SJSA1 (cell line): ENCODE measurements at places on chromosomes 13 and 19.

- no peak for DNase-seq
Observed at GRCh38 chr19:23281663-23282276, 31.6 kb upstream of the ZNF724 start.

GRCh38 chr13:45103449-45103848 lies 16.9 kb upstream of the GTF2F2 start:
- DNase-seq, result no peak

DNA sequence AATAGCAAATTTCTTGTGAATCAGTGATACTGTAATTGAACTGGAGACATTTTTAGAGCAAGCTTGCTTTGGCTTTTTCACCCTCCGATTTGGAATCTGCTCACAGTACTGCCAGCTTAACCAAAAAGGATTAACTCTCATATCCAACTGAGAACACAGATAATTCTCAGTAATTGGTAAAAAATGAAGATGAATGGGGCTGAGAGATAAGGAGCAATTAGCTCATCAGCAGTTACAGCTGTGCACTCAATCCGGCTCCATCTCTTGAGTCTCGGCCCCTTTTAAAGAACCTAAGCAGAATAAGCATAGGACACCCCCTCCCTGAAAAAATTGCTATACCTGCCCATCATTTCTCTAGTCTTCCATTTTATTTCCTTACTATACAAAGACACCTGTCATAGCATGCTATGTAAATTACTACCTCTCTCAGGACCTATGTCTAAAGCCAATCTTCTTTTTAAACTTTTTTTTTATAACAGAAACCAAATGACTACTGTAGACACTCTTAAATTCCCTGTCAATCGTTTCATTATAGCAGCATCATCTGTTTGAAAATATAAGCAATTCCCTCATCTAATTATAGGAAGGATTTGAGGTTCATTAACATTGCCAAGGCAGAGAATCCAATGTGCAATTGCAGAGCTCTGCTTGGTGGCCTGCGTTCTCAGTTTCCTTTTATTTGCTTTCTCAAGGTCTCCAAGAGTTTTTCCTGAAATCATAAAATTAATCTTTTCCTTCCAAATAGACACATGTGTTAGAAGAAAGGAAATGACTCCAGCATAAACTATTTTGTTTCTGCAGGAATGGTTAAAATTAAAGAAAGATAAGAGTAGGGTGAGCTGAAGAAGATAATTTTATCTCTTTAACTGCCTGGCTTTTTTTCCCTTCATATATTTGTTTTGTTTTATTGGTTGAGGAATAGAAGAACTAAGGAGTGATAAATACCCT lies 242.1 kb downstream of the DACH1 start:
- no peak for DNase-seq

- DNase-seq, result no peak
Observed at GRCh38 chr13:30863231-30863630, 42.8 kb upstream of the MEDAG start.

GRCh38 chr13:109790086-109790485 lies 3.7 kb upstream of the IRS2 start:
- DNase-seq, result no peak

DNA sequence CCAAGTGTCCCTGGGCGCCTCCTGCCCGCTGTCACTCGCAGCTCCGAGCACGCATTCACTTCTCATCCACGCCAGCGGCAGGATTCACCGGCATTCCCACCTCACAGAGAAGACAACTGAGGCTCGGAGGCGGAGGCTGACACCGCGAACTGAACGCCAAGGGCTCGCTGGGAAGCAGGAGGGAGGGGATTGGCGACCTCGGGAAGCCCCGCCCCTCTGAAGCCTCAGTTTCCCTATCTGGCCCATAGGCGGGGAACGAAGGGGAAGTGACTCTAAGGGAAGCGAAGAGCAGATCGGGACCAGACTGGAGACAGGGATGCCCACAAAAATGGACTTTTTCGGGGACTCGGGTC lies 256 bp downstream of the MICOS13 start:
- DNase-seq, result no peak

DNA sequence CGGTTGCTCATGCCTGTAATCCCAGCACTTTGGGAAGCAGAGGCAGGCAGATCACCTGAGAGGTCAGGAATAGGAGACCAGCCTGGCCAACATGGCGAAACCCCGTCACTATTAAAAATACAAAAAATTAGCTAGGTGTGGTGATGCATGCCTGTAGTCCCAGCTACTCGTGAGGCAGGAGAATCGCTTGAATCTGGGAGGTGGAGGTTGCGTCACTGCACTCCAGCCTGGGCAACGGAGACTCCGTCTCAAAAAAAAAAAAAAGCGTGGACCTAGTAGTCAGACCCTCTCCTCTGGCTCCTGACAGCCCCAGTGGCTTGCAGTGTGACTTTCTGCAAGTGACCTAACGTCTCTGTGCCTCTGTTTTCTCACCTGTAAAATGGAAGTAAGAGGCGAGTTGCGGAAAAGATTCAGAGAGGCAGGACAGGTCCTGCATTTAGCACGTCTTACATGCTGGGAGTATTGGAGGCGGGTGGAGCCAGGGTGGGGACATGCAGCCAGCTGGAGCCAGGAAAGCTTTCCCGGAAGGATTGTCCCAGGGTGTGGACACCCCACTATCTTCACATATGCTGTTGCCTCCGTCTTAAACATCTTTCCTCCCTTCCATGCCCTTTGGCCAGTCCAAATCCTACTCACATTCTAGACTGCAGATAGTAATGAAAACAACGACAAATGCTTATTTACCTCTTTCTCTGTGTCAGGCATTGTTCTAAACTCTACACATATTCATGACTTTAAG lies 2.9 kb downstream of the TUBB4A start:
- no peak for DNase-seq

GRCh38 chr13:32086791-32087441 lies 55.3 kb downstream of the FRY start:
- DNase-seq, result no peak

- no peak for DNase-seq
Observed at GRCh38 chr13:95704510-95704909, 27.6 kb downstream of the DNAJC3 start.

GRCh38 chr19:31066385-31066784 lies 282.9 kb downstream of the TSHZ3 start:
- peak; percentile 82 for DNase-seq

- DNase-seq, result no peak
Observed at GRCh38 chr13:46578590-46578975, 25.6 kb downstream of the LRCH1 start.

- no peak for DNase-seq
Observed at GRCh38 chr13:112455476-112456059, 79.4 kb downstream of the SPACA7 start.

DNA sequence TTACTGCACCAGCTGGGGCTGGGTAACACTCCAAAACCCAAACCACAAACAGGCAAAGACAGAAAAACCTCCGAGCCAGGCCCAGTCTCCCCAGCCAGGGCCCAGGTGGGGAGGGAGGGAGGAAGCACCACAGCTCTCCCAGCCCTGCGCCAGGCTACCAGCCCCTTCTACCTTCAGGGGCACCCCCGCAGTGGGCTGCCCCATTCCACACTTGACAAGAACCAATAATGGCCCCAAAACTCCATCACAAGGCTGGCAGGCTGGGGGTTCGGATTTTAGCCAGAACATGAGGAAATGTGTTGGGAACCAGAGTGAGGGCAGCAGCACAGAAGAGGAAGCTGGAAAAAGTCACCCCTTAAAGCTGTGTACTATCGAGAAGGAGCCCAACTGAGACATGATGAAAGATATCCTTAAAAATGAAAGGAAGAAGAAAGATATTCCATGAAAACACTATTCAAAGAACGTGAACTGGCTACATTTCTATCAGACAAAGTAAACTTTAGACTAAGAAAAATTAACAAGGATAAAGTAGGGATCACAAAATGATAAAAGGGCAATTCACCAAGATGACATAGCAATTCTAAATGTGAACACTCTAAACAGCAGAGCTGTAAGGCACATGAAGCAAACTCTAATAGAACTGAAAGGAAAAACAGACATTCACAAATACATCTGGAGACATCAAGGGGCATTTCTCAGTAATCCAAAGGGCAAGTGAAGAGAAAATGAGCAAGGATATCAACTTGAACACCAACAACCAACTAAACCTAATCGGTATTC lies 12.9 kb downstream of the TUBGCP3 start:
- no peak for DNase-seq

DNA sequence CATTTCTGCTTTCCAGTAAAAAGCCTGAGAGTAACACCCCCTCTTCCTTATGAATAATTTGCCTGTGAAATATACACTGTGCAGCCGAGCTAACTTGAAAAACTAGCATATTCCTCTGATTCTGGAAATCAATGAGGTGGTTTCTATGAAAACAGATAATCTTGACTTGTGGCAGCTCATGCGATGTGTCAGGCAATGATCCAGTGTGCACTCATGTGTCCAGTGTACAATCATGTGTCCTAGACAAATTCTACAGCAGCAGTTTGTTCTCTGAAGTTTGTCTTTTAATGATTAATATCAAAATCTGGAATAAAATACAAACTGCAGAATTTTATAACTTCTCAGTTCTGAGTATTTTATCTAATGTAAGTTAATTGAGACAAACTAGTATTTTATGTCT lies 2213.9 kb upstream of the PCDH20 start:
- DNase-seq, result no peak

DNA sequence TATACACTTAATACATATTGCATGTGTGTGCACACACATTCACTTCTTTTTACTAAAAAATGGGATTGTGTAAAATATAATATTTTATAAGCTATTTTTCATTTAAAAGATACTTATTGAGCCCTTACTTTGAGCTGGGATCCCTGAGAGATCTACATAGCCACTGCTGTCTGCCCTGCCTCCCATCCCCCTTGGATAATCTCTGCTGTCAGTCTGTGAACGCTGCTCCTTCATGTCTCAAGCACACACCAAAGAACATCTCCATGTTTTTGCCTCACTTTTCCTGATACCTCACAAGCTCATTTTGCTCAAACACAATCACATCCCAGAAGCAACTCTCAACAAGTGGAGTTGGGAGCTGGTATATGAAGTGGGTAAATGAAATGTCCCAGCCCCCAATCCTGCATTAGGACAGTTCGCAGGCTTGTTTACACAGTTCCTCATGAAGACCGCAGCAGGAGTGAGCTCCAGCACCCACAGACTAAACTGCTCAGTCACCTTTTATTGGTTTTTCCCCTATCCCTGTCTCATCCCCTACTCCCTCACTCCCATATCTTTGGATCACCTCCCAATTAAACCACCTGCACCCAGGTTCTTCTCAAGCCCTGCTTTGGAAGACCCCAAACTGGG lies 108.3 kb upstream of the FRY start:
- no peak for DNase-seq

DNA sequence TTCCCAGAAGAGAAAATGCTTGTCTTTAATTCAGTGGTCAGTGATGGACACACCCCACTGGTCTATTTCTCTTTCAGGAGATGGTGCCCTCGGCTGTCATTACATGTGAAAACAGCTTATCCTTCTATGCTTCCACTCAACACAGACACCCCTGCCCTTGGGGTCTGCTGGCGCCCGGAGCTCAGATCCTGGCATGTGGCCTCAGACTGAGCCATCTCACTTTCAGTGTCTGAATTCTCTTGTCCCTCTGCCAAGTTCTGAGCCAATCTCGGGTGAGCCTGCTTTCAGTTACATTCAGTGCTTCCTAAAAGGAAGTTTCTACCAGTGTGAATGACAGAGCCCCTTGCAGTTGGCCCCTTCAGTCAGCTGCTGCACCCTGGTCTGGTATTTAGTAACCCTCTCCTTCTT lies 293.6 kb downstream of the DNAJC15 start:
- peak; percentile 35 for DNase-seq
